A549 treated with RU486 at 1 μM for 4 hours (cell line): ENCODE measurements at places on chromosomes 7 and 10. TPM values are rescaled to one million over a fixed set of nuclear protein-coding genes. Genes with fewer than 3 reads are reported as not detected.

Gene FEZF1
- total RNA-seq: not detected in 5 replicates

Gene SPDYE1
- total RNA-seq: not detected in 5 replicates

Gene CPXM2
- total RNA-seq: not detected in 5 replicates

Gene SLC13A4
- total RNA-seq: not detected in 5 replicates

Gene FAM107B
- 126 to 202 TPM (median 165 TPM) in 5 replicates for total RNA-seq

Gene ITGB8
- 0.82 to 1.2 TPM (median 0.95 TPM) in 5 replicates for total RNA-seq

Gene MINDY4
- total RNA-seq: 2.8 to 3.3 TPM (median 3.0 TPM) in 5 replicates

Gene MOGAT3
- not detected in 5 replicates for total RNA-seq

Gene GLCCI1
- 1.1 to 2.2 TPM (median 1.4 TPM) in 5 replicates for total RNA-seq

Gene RBM20
- 1.4 to 1.8 TPM (median 1.6 TPM) in 5 replicates for total RNA-seq

Gene MLXIPL
- total RNA-seq: 0.63 to 1.3 TPM (median 0.90 TPM) in 5 replicates

Gene OR6V1
- not detected in 5 replicates for total RNA-seq

Gene ATRNL1
- 0.14 to 0.78 TPM (median 0.29 TPM) in 5 replicates for total RNA-seq

Gene CALD1
- 52.2 to 87.3 TPM (median 69.1 TPM) in 5 replicates for total RNA-seq

Gene CC2D2B
- total RNA-seq: 0.14 TPM in 2 of 5 replicates, not detected in the others

Gene ANKRD22
- 0.14 to 0.46 TPM (median 0.27 TPM) in 5 replicates for total RNA-seq

Gene EXOC4
- total RNA-seq: 18.4 to 24.0 TPM (median 20.5 TPM) in 5 replicates

Gene GNG11
- 24.5 to 40.8 TPM (median 35.6 TPM) in 5 replicates for total RNA-seq

Gene ACHE
- total RNA-seq: 1.4 to 2.5 TPM (median 2.2 TPM) in 5 replicates

Gene OR2A5
- total RNA-seq: not detected in 5 replicates

Gene AKR1C3
- total RNA-seq: 1,182 to 1,414 TPM (median 1,279 TPM) in 5 replicates

Gene GPR85
- total RNA-seq: not detected in 5 replicates

Gene VWA2
- not detected in 5 replicates for total RNA-seq

Gene BAMBI
- 15.5 to 20.3 TPM (median 18.5 TPM) in 5 replicates for total RNA-seq

Gene PCLO
- total RNA-seq: 0.82 to 1.5 TPM (median 1.2 TPM) in 5 replicates

Gene PDK4
- 10.6 to 23.7 TPM (median 22.0 TPM) in 5 replicates for total RNA-seq

Gene FOXP2
- total RNA-seq: not detected in 5 replicates

Gene ERVW-1
- total RNA-seq: not detected in 5 replicates

Gene CACNB2
- not detected in 5 replicates for total RNA-seq

Gene PNLIPRP3
- total RNA-seq: not detected in 5 replicates

Gene GFRA1
- total RNA-seq: 8.6 to 11.3 TPM (median 9.3 TPM) in 5 replicates

Gene AP1S1
- total RNA-seq: 132 to 142 TPM (median 140 TPM) in 5 replicates

Gene C10orf53
- not detected in 5 replicates for total RNA-seq

Gene OLAH
- 0.05 TPM in 1 of 5 replicates, not detected in the others for total RNA-seq

Gene BEND7
- 10.1 to 12.4 TPM (median 11.9 TPM) in 5 replicates for total RNA-seq

Gene LRRC4
- total RNA-seq: not detected in 5 replicates

Gene GSAP
- total RNA-seq: 1.8 to 2.8 TPM (median 2.5 TPM) in 5 replicates

Gene GPR15LG
- total RNA-seq: not detected in 5 replicates

Gene TBXAS1
- 9.6 to 12.9 TPM (median 11.4 TPM) in 5 replicates for total RNA-seq

Gene NPY4R
- total RNA-seq: 29.6 to 43.8 TPM (median 38.3 TPM) in 5 replicates
